ENCODE measurements at places on chromosomes 12 and 14. TPM values are rescaled to one million over a fixed set of nuclear protein-coding genes. Genes with fewer than 3 reads are reported as not detected.

Gene NUDT4
- 290 TPM for total RNA-seq

Gene STAC3
- 0.65 TPM for total RNA-seq

Gene NFKBIA
- total RNA-seq: 130 TPM

Gene CCDC175
- not detected for total RNA-seq

Gene SPRING1
- 51.2 TPM for total RNA-seq

Gene CCDC196
- total RNA-seq: not detected

Gene ANKRD33
- 0.29 TPM for total RNA-seq
